Stimulated activated CD8-positive, alpha-beta memory T cell treated with anti-CD3 and anti-CD28 coated beads, Interleukin-4, amount 100 ng/mL, for 4 hours (primary cell): ENCODE measurements at places on chromosomes 16 and 17.

- DNase-seq = peak; percentile 17
Measured at GRCh38 chr17:7884581-7885366, 3.8 kb upstream of the CHD3 start.

DNA sequence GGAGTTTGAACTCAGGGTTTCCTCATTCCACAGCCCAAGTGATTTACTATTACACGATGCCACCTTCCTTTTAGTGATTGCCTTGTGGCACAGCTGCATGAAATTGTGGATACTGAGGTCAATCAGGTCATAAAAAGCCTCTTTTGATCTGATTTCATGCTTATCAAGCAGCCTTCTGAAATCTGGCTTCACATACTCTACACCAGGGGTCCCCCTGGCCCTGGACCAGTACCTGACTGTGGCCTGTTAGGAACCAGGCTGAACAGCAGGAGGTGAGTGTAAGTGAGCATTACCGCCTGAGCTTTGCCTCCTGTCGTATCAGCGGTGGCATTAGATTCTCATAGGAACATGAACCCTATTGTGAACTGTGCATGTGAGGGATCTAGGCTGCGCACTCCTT, 13.8 kb downstream of the SLFN5 start:
- DNase-seq = no peak

GRCh38 chr17:57672971-57673370, 72.1 kb downstream of the CCDC182 start:
- DNase-seq = no peak

DNA sequence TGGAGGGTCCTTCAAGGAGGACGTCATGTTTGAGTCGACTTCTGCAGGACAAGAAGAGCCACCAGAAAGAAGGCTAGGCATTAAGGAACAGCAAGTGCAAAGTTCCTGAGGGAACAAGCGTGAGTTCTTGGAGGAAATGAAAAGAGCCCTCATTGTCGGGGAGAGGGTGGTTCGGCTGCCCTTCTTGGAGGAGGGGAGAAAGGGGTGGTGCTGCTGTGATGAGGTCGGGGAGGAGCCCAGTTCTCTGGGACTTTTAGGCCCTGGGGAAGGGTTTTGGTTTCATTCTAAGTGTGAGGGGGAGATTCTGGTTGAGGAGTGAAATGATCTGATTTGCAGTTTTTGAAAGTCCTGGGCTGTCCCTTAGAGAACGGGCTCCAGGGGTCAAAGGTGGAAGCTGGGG, 4.1 kb downstream of the BICDL2 start:
- DNase-seq = no peak

GRCh38 chr16:87461466-87461991, 31.3 kb downstream of the ZCCHC14 start:
- DNase-seq = no peak

DNA sequence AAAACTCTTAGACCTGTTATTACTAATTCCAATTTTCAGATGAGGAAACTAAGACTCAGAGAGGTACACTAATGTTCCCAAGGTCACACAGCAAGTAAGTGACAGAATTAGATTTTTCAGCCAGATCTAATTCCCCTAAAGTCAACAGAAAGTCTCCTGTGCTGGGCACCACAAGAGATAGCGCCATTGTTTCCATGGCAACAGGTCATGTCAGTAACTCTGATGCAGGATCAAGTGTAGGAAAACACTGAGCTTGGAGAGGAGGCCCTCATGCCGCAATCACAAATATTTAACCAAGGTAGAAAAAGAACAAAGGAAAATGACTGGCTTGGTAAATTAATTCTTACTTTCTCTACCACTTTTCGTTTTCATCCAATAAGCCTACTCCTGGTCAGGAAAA, 166.0 kb upstream of the CDH13 start:
- no peak for DNase-seq

DNA sequence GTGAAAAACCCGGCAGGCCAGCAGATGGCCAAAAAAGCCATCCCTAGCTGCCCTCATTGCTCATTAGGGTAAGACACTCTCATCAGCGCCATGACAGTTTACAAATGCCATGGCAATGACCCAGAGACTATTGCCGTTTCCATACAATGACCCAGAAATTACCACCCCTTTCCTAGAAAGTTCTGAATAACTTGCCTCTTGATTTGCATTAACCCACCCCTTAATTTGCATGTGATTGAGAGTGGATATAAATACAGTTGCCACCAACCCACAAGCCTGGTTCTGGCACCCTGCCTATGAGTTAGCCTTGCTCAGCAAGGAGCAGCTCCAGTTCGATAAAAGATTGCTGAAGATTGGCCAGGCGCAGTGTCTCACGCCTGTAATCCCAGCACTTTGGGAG, 16.1 kb upstream of the C16orf54 start:
- DNase-seq = no peak

DNA sequence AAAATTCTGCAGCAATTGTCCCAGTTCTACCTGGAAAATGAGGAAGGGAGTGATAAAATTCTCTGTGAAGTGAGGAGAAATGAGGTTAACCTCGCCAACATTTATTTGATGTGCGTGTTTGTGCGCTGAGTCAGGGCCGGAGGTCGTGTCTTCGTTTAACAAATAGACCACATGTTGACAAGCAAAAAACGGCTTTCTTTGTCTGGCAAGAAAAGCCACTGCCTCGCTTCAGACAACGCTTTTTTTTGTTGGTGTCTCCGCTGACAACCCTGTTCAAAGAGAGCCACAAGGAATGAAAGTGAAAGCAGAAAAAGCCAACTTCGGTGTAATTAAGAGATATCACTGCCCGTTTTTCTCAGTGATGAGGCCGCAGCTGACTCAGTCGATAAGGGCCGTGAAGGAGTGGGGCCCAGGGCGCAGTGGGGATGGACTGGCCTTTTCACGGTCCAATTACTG, 510.6 kb downstream of the CDH13 start:
- no peak for DNase-seq

DNA sequence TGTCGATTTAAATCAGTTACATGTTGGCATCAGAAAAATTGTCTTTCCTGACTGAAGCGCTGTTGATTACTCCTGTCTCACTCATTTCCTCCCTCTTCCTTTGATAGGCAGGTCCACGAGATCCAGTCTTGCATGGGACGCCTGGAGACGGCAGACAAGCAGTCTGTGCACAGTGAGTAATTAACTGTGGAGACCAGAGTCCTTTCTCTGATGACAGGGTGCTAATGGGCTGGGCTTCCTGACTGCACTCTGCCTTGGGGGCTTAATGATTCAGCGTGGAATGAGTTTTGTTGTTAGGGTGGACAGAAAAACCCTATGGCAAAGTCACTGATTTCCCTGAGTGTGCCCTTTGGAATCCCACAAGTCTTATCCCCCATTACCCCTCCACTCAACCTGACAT, 6.5 kb downstream of the GOSR2 start:
- no peak for DNase-seq

DNA sequence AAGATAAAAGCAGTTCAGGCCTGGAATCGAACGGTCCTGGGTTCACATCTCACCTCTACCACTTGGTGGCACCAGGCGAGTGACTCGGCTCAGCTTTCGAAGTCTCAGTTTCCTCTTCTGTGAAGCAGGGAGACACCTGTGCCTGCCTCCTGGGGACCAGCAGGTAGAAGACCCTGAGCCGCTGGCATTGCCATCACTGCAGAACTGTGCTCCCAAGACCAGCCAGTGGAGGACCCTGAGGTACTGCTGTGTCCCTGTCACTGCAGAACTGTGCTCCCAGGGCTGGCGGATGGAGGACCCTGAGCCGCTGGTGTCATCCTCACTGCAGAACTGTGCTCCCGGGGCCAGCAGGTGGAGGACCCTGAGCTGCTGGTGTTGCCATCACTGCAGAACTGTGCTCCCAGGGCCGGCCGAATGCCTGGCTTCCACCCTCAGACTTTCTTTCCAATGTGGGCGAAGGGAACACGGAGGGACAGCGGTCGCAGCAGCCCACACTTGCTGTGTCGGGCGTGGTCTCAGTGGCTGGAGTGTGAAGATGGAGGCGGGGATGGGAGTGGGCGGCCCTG, 8.7 kb upstream of the SLC7A5 start:
- no peak for DNase-seq

DNA sequence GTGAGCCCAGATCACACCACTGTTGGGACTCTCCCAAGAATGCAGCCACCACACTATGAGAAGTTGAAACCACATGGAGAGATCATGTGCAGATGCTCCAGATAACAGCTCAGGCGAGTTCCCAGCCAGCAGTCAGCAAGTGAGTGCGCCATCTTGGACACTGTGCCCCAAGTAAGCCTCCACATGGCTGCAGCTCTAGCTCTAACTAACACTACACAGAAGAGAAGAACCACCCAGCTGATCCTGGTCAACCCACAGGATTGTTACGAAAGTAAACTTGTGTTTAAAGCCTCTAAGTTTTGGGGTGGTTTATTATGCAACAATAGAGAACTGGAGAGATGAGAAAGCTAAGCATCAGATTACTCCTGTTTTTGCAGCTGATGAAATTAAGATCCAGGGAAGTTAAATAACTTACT, 25.8 kb downstream of the SLC38A7 start:
- DNase-seq = no peak

GRCh38 chr17:82246365-82247181, 17.7 kb downstream of the SLC16A3 start:
- DNase-seq = no peak

DNA sequence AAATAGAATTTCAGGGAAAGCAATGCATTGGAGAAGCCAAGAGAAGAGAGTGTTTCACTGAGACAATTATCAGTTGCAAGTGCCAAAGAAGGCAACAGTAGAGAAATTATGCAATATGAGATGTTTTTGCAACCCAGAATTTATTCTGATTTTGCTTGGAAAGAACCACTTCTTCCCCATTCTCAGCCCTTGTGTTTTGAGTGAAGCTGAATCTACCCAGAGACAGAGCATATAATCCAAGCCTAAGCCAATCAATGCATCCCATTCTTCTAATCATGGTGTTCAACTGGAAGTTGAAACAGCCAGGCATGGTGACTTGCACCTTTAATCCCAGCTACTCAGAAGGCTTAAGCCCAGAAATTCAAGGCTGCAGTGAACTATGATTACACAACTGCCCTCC, 6.9 kb upstream of the SCNN1G start:
- DNase-seq = no peak

GRCh38 chr16:51731160-51731559, 580.1 kb upstream of the SALL1 start:
- DNase-seq = no peak

DNA sequence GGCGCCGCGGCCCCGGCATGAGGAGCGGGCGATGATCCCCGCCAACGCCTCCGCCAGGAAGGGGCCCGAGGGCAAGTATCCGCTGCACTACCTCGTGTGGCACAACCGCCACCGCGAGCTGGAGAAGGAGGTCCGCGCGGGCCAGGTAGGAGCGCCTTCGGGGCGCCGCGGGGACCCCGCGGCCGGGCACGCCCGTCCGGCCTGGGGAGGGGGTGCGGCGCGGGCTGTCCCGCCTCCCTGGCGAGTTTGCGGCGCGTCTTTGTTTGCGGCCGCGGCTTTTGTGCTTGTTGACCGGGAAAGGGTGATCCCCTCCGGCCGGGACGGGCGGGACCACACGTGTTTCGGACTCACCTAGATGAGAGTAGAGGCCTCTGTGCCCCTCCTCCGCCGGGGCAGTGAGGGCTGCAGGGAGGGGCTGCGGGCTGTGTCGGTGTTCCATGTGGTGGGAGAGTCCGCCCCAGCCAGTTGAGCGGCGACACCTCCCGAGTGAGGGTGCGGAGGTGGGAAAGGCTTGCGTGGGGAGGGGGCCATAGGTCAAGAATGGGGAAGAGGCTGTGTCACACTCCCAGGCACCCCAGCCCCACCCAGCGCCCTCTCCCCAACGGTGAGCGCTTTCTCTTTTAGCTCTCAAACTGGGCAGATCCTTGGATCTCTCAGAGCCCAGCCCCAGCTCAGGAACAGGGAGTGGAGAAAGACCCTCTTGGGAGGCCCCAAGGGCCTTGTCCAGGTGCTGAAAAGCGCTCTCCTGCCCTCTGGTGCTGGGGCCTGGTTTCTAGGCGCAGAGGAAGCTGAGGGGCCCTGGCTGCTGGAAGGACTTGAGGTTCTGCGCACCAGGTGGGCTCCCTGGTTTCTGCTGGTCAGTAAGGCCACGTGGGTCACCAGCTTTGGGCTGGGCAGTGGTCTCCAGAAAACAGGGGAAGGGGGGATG, 923 bp downstream of the ANKRD13B start:
- DNase-seq = no peak

GRCh38 chr17:7393613-7394451, 493 bp downstream of the PLSCR3 start:
- DNase-seq = peak; percentile 40

DNA sequence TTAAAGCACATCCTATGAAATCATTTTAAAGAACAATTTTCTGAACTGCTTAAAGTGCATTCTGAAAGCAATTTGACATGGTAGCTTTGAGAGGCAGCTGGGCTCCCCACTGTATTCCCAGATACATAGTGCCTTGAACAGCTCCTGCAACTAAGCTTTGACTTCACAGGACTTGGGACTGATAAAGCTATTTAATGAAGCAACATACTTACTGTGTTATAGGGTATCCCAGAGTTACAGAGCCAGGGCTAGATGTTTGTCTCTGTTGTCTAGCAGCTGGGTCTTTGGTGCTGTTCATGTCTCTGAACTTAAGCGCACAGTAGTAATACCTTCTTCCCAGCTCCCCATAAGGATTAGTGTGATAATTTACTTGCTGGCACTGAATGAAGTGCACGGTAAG, 862 bp downstream of the ACSM1 start:
- DNase-seq = no peak

DNA sequence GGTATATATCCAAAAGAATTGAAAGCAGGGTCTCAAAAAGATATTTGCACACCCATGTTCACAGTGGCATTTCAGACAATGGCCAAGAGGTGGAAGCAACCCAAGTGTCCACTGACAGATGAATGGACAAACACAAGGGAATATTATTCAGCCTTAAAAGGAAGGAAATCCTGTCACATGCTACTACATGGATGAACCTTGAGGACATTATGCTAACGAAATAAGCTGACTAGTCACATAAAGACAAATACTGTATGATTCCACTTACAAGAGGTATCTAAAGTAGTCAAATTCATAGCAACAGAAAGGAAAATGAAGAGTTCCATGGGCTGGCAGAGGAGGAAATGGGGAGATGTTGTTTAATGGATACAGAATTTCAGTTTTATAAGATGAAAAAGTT, 41.4 kb downstream of the TEX2 start:
- no peak for DNase-seq

- DNase-seq = no peak
Measured at GRCh38 chr16:50743581-50744225, 1.8 kb downstream of the CYLD start.

GRCh38 chr17:37025847-37026530, 77.2 kb downstream of the AATF start:
- no peak for DNase-seq

- no peak for DNase-seq
Measured at GRCh38 chr16:2481676-2482075, 6.7 kb downstream of the TBC1D24 start.

GRCh38 chr16:61323456-61323855, 712.8 kb downstream of the CDH8 start:
- no peak for DNase-seq

GRCh38 chr17:49776551-49777300, 11.8 kb upstream of the KAT7 start:
- DNase-seq = no peak

DNA sequence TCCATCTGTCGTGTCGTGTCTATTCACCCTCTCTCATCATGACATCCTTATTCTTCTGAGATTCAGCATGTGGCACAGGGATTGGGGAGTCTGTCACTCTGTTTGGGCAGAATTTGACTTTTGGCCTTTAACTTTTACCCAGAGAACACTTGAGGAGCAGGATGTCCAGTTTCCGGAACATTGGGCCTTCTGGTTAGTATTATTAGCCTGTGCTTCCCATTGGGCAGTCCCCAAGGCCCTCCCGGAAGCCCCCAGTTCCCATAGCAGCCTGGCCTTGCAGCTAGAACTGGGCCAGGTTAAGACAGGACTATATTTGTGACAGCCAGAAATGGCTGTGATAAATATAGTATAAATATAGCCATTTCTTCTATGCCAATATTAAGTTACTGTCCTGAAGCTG, 9.6 kb downstream of the SCN4A start:
- no peak for DNase-seq
